ENCODE measurements at places on chromosomes 4 and X. TPM values are rescaled to one million over a fixed set of nuclear protein-coding genes. Genes with fewer than 3 reads are reported as not detected.

Gene GJB1
- total RNA-seq, result not detected

Gene FIP1L1
- 56.4 TPM for total RNA-seq

Gene FGF16
- total RNA-seq, result 0.23 TPM

Gene CEP44
- 9.5 TPM for total RNA-seq

Gene SPANXA1
- total RNA-seq, result not detected

Gene PPM1K
- total RNA-seq, result 48.5 TPM

Gene ABLIM2
- 7.9 TPM for total RNA-seq

Gene TMSB15A
- total RNA-seq, result not detected

Gene CDX4
- not detected for total RNA-seq

Gene ATP1B4
- total RNA-seq, result not detected

Gene PCYT1B
- total RNA-seq, result 3.7 TPM

DNA sequence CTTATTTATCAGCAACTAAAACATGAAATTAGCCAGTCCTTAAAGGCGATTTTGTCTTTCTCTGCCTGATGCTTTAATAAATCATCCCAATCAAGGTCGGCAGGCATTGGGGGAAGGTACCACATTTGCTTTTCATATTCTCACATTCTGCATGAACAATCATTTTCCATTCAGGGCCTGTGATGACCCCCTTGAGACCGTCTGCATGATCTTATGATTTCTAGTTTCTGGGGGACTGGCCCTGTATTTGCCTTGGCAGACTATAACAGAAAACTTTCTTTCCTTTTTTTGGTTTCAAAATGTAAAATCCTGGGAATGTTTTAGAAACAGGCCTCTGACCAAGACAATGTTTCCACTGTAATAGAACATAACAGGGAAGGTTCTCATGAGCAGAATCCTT lies 296.8 kb downstream of the IDS start:
- no peak overlapping the region for H3K27ac ChIP-seq
- no peaks in the 10 kb centered on the region for H3K4me1 ChIP-seq
- H3K4me3 ChIP-seq, result no peak overlapping the region
- no peaks in the 10 kb centered on the region for H3K36me3 ChIP-seq
- no peak for ATAC-seq
- no peaks in the 10 kb centered on the region for H3K27me3 ChIP-seq

- no peaks in the 10 kb centered on the region for H3K27me3 ChIP-seq
- no peak within 1 kb of the TSS for H3K4me3 ChIP-seq
- no peaks in the 10 kb centered on the region for H3K36me3 ChIP-seq
- H3K4me1 ChIP-seq, result no peaks in the 10 kb centered on the region
Measured at GRCh38 chrX:77969538-77969937, at the start of gene PGAM4. PGAM4 (minus strand) TSS chrX:77969638; CDS start chrX:77969638, 0 bp downstream.

DNA sequence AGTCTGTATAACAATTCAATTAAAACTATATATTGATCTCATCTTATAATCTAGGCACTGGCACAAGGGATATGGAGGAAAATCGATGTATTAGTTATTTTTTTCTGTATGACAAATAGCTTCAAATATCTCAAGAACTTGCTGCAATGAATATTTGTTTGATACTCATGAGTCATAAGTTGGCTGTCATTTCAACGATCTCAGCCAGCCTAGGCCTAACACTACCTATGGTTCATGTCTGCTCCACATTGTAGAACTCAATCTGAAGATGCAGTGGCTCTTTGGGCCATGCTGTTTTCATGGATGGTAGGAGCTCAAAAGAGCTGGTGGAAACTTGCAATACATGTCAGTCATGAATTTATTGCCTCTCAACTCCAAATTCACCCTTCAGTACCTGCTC lies 44.7 kb downstream of the MAGEB17 start:
- no peak for ATAC-seq
- no peaks in the 10 kb centered on the region for H3K4me1 ChIP-seq
- no peak overlapping the region for H3K4me3 ChIP-seq
- H3K27me3 ChIP-seq, result no peaks in the 10 kb centered on the region

- H3K27me3 ChIP-seq, result no peaks in the 10 kb centered on the region
- no peak overlapping the region for H3K4me3 ChIP-seq
Measured at GRCh38 chrX:85065512-85066198, 62.0 kb downstream of the APOOL start.

DNA sequence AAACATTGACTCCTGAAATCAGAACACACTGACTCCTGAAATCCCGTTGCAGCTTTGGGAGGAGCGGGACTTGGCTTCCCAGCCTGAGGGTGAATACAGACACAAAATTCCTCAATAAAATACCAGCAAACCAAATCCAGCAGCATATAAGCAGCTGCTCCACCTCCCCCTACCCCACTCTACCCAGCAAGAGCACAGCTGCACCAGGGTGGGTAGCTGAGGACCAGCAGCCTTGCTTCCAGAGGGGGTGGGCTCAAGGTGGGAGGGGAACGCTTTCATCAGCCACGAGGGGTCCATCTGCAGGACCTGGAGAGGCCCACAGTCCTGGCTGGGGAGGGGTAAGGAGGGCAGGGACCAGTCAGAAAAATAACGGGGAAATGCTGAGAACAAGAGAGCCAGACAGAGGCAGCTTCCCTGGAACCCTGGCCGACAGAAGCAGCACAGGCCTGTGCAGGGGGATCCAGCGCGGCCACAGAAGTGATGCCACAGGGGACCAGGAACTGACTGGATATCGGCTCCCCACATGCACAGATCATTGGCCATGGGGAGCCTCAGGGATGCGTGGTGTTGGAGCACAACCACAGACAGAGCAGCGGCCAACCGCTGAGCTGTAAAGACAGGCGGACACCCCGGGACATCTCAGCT lies 49.8 kb downstream of the FGFRL1 start:
- H3K4me3 ChIP-seq, result no peak overlapping the region
- H3K36me3 ChIP-seq, result no peaks in the 10 kb centered on the region
- H3K27me3 ChIP-seq, result peaks cover 78% of the 10 kb centered on the region
- no peaks in the 10 kb centered on the region for H3K4me1 ChIP-seq

- ATAC-seq, result no peak
- H3K4me3 ChIP-seq, result no peak overlapping the region
- H3K36me3 ChIP-seq, result no peaks in the 10 kb centered on the region
- H3K4me1 ChIP-seq, result peaks cover 11% of the 10 kb centered on the region
- no peak overlapping the region for H3K27ac ChIP-seq
Measured at GRCh38 chrX:633043-633984, 2.7 kb downstream of the SHOX start.

DNA sequence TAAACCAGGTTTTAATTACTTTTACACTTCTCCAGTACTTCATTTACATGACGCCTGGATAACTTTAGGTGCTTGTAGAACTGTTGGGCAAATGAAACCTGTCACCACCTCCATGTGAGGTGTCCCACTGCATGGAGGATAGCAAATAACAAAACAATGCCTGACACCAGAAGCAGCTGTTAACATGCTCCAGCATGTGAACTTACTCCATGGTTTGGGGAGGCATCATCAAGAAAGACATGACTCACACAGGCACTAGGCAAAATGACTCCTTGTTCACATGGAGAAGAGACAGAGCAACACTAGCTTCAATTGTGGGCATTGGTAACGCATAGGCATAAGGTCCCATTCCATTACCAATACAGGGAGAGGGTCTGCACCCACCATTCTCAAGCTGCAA lies 198.1 kb upstream of the F9 start:
- no peak overlapping the region for H3K4me3 ChIP-seq
- no peaks in the 10 kb centered on the region for H3K4me1 ChIP-seq
- H3K27me3 ChIP-seq, result no peaks in the 10 kb centered on the region
- no peak overlapping the region for H3K27ac ChIP-seq
- ATAC-seq, result no peak
- H3K36me3 ChIP-seq, result no peaks in the 10 kb centered on the region

DNA sequence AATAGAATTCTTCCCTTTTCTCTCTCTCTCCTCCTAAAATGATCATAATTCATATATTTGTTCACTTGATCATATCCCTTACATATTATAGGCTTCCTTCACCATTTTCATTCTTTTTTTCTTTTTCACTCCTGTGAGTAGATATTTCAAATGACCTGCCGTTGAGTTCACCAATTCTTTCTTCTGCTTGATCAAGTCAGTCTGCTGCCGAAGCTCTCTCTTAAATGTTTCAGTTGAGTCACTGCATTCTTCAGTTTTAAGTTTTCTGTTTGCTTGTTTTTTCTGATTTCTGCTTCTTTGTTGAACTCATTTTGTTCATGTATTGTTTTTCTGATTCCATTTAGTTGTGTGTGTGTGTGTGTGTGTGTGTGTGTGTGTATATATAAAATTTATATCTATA lies 354.3 kb downstream of the GPAT3 start:
- ATAC-seq, result no peak
- no peak overlapping the region for H3K27ac ChIP-seq
- H3K27me3 ChIP-seq, result no peaks in the 10 kb centered on the region
- H3K4me3 ChIP-seq, result no peak overlapping the region

DNA sequence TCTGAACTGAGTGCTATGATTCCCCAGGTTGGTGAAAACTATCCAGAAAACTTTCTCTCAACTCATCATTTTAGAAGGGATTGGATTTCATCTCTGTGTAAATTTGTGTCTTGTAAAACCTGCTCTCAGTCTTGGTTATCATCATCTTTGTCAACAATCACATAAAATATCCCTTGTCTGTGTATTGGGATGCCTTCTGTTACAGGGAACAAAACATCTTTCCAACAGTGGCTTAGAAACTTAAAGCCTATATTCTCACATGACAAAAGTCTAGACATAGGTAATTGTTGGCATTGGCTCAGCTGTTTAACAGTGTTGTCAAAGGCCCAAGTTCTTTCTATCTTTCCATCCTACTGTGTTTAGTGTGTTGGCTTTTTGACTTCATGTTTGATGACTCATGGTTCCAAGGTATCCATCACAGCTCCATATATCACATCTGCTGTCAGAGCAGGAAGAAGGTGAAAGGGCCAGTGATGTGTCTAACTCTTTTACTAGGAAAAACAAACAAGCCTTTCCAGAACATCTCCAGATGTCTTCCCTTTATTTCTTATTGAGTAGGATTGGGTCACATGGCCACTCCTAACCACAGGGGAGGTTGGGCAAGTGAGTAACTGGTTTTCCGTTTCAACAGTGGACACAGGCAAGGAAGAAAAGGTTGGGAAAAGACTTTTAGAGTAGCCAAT lies 65.0 kb downstream of the PHEX start:
- no peaks in the 10 kb centered on the region for H3K36me3 ChIP-seq
- H3K27ac ChIP-seq, result peak overlapping the region; percentile 48
- no peak overlapping the region for H3K4me3 ChIP-seq
- no peaks in the 10 kb centered on the region for H3K27me3 ChIP-seq
- peak; percentile 44 for ATAC-seq

DNA sequence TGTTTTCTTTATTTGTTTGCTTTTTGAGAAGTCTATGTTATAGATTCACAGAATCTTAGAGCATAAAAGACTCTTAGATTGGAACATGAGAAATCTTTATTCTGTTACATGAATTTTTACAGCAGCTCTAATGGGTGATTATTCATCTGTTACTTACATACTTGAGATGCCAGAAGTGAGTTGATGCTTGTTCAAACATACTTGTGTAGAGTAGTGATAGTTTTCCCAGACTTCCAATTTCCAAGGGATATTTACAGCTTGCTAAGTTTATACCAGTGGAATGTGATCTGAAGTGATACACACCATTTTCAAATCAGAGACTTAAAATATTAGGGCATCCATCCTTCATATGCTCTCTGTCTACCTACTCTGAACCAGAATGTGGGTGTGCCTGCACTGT lies 252.9 kb upstream of the SMIM31 start:
- H3K4me1 ChIP-seq, result no peaks in the 10 kb centered on the region
- no peak overlapping the region for H3K4me3 ChIP-seq
- ATAC-seq, result no peak
- H3K36me3 ChIP-seq, result no peaks in the 10 kb centered on the region

- H3K4me1 ChIP-seq, result peaks cover 24% of the 10 kb centered on the region
- no peak overlapping the region for H3K4me3 ChIP-seq
- H3K36me3 ChIP-seq, result no peaks in the 10 kb centered on the region
- H3K27ac ChIP-seq, result no peak overlapping the region
Measured at GRCh38 chr4:81466841-81467671, 4.7 kb downstream of the RASGEF1B start.

DNA sequence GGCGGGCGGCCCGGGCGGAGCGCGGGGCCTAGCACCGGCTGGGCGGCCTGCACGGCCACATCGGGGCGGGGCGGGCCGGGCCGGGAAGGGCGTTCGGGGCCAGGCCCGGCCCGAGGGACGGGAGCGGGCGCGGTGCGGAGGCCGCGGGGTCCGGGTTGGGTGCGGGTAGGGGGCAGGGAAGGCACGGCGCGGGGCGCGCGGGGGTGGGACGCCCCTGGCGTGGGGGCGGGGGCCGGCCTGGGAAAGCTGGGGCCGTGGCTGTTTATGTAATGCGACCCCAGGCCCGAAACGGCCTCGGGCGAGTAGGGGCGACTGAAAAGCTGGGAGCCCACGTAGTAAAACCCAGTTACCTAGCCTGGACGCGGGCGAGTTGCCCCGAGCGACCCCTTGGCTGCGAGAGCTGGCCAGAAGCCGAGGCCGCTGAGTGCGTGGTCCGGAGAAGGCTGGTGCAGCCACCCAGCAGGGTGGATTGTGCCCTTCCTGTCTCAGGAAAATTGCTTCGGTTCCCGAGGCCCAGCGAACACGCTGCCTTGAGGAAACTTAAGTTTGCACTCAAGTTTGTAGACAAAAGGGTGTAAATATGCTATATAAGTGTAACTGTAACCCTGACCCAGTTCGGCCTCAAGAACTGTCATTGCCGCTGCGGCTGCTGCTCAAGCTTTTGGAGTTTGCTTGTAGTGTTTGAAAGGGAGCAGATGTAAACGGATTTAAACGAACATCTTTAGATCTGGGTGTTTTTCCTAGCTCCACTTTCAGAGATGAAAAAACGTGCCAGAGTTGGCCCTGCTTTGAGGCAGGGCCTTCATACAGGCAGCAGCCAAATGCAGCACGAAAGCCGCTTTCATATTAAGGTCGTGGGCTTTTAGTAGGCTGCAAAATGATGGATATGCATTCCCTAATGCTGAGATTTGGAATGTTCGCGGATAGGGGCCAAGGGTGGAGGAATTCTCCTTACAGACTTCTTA lies 674 bp downstream of the SEC24B start:
- H3K27me3 ChIP-seq, result no peaks in the 10 kb centered on the region
- peak overlapping the region; percentile 82 for H3K4me3 ChIP-seq
- H3K4me1 ChIP-seq, result peaks cover 63% of the 10 kb centered on the region
- H3K27ac ChIP-seq, result peak overlapping the region; percentile 96
- H3K36me3 ChIP-seq, result no peaks in the 10 kb centered on the region

DNA sequence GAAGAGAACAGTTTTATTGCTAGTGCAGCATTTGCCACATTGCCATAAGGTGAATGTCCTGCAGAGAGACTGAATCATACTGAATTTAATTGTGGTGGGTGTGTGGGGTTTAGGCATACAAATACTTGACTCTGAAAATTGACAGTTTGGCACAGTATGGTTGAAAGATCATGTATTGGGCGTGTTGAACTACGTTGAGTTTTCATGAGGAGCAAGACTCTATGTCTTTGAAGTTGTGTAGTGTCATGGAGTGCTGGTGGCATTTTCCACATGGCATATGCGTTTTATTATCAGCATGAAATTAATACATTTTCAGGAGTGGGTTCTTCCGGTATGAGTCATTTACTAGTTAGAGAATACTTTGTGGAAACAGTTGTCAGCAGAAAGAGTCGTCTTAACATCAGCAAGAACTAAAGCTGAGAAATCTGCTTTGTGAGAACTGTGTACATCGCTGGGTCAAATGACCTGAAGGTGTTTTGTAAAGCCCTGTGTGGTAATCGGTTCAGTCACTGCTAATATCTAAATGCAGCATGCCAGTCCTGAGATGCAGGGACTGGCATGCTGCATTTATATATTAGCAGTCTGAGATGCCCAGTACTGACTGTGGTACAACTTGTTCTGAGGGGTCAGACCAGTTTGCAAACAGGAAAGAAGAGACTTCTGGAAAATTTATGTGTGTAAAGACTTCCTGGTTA lies 50.3 kb downstream of the ARHGAP10 start:
- H3K36me3 ChIP-seq, result no peaks in the 10 kb centered on the region
- peak; percentile 54 for ATAC-seq
- H3K27ac ChIP-seq, result peak overlapping the region; percentile 47
- H3K4me3 ChIP-seq, result no peak overlapping the region

Measured in gastroesophageal sphincter (tissue), 4 donors.